ENCODE measurements at places on chromosomes 4 and X.

GRCh38 chr4:73735231-73735630, 5.1 kb upstream of the CXCL8 start:
- DNase-seq = no peak

DNA sequence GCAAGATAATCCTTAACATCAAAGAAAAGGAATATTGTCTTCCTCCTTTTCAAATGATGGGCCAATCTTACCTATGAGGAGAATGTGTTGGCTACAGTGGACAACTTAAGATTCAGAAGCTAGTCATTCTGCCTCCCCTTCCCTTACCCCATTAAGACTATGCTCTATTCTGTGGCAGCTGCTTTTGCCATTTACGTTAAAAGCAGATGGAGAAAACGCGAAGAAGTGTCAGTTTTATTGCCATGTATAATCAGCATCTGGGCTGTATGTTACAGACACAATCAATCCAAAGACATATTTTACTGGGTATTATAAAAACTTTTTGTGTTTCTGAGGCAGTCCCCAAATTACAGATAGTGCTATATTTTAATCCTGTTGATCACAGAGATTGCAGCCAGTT, 196.1 kb upstream of the PACRGL start:
- no peak for DNase-seq

- no peak for DNase-seq
These were observed 82.9 kb upstream of the PNPLA4 start for GRCh38 chrX:8010105-8010504.

- no peak for DNase-seq
These were observed 1071.2 kb upstream of the LCORL start for GRCh38 chr4:19092797-19093196.

DNA sequence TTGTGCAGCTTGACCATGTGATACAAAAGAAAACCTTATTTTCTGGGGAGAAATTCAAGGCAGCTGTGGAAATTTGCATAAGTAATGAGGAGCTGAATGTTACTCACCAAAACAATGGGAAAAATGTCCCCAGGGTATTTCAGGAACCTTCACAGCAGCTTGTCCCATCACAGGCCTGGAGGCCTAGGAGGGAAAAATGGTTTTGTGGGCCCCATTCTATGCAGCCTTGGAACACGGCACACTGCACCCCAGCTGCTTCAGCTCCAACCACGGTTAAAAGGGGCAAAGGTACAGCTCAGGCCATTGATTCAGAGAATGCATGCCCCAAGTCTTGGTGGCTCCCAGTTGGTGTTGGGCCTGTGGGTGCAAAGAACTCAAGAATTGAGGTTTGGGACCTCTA, 216.1 kb downstream of the MAGEE1 start:
- DNase-seq = no peak

GRCh38 chr4:33323393-33323792, 2603.2 kb downstream of the PCDH7 start:
- no peak for DNase-seq

DNA sequence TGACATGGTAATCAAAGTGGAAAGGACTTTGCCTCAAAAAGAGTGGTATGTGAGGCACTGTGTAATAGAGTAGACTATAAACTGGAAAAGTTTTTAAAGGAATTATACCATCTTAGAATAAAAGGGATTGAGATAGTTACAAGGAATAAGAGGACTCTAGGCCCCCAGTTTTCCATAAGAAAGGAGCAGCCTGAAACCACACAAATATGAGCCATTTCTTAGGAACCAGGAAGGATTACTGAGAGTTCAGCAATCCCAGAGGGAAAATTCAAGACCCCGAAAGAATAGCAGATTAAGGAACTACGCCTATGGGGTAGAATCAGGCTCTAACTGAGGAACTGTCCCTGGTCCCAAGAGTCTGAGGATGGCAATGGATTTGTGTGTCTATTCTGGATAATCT, 1213.3 kb downstream of the C4orf33 start:
- no peak for DNase-seq

DNA sequence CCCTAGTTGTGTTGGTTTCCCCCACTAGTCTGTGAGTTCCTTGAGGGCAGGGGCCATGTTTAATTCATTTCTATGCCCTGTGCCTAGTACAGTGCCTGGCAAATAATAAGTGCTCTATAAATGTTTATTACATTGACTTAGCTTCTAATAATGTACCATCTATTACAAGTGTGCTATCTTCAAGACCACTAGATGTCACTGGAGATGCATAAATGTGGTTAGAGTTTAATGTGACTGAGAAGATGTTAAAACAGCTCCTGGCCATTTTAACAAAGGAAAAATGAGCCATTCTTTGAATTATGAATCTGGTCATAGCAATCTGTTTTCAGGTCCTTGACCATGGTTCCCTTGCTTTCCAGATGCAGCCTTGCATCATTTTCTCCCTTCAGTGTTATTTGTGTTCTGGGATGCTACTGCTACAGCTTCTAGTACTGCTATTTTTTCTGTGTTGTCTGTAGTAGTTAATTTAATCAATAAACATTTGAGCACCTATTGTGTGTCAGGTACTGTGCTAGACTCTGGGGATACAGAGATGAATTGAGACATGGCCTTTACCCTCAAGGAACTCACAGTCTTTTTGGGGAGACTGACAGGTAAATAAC, 43.2 kb downstream of the SLC9A6 start:
- no peak for DNase-seq

GRCh38 chrX:567891-568290, 62.7 kb upstream of the SHOX start:
- no peak for DNase-seq

DNA sequence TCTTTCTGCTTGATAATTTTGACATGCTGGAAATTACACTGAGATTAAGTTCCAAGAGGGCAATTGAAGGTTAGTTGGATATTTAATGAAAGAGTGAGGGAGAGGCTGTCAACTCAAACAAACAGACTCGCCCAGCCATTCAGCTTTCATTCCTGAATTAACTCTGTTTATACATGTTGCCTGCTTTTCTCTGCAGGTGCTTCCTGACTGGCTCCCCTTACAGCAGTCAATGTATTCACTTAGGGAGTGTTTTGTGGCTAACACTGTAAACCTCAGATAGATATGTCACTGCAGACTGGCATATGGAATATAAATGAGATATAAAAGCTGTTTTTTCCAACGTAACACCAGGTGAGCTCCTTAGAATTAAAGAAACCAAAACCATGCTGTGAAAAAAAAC, 28.7 kb downstream of the TMPRSS11A start:
- no peak for DNase-seq

DNA sequence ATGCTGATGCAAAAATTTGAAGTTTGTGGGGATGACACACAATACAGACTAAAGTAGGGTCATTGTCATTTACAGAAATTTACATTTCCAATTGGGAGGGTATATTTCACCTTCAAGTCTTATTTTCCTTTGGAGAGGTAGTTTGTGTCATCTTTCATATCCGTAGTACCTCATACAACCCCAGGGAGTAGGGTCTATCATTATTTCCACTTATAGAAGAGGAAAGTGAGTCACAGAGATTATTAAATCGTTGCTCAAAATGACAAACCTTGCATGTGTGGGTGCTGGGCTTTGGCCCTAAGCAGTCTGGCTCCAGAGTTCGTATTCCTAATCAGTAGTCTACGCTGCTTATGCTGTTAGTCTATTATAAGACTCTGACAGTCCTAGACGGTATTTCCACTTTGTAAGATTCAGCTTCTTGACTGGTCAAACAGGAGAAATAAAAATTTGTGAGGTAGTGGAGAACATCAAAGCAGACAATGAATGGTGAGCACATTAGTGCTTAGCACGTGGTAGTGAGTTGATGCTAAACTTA, 516.5 kb downstream of the PCDH7 start:
- no peak for DNase-seq

GRCh38 chr4:3066836-3067400, 7.4 kb downstream of the HTT-AS start:
- no peak for DNase-seq

DNA sequence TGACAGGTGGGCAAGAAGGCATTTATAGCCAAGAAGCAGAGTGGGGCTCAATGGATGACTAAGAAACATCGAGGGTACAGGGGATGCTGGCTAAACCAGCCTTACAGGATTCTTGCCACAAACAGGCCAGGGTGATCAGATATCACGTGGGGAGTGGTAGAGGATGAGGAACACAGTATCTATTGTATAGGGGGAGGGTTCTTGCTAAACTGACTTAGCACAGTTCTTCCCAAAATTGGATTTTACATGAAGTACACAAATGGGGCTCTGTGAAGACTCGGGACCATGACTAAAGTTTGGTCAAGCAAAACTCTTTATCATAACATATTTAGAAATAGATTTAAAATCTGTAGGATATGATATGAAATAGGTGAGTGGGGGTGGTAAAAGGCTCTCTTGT, 144.0 kb upstream of the ATOH1 start:
- no peak for DNase-seq

DNA sequence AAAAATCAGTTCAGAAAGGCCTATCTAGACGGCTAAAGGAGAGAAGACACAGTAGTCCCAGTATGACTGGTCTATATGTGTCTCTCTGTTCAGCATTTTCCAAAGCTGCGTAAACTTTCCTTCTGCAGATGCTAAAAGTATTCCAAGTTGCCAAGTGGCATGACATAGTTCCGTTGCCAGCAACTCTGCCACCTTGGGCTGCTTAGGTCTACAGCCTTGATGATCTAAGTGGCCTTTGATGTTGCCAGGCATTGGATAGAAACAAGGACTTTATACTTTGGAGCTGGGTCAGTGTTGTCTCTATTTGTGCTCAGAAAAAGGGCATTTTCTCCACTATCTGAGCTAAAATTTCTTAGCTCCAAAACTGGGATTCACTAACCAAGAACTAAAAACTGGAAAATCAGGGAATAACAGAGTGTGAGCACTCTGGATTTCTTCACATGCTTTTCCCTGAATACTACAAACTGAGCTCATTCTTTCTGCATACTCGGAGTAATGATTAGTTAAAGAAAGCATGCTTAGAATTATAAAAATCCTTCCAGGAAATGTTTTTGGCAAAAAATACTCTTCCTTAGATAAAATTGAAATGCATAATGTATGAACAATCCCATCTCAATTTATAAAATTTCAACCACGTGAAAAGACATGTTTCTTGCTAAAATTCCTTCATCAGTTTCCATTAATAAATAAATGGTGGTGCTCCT, 191.4 kb downstream of the ADAMTS3 start:
- no peak for DNase-seq

DNA sequence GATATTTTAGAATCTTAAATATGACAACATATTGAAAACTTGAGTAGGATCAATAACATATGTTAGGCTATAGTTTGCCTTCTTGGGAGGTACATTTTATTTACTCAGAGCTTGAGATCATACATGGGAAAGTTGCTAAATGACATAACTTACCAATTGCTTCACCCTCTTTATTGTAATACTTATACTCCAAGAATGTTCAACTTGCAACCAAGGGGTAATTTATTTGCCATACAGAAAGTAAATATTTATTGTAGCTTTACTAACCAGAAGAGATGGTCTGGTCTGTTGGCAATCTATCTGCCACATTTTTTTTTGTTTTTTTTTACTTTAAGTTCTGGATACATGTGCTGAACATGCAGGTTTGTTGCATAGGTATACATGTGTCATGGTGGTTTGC, 426.6 kb downstream of the ARHGAP24 start:
- no peak for DNase-seq

- DNase-seq = no peak
These were observed 121.8 kb upstream of the GALNT7 start for GRCh38 chr4:173046818-173047217.

DNA sequence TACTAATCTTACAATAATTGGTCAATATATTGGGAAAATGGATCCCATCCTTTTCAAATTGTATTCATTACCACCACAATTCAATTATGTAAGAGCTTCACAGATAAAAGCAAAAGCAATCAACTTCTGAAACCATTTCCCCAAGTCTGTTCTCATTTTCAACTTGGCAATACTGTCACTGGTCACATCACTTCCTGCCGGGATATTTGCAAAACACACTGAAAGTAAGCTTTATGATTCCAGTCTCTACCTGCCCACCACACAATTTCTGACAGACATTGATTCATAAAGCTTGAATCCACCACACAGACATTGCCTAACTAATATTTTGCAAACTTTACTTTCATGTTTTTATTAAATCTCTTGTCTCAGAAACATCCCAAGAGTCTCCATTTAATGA, 53.6 kb downstream of the LIN54 start:
- no peak for DNase-seq

DNA sequence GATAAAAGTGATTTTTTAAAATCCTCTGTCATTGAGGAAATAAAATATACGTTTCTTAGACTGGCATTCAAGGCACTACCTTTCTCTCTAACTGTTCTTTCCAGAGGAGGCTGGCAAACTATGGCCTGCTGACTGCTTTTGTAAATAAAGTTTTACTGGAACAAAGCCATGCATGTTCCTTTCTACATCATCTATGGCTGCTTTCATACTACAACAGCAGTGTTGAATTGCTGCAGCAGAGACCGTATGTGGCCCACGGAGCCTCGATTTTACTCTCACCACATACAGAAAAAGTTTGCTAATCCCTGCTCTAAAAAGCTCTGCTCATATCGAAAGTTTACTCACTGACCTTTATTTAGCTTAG, 20.2 kb downstream of the SETD7 start:
- DNase-seq = no peak

GRCh38 chr4:86506591-86506990, 87.5 kb upstream of the PTPN13 start:
- DNase-seq = no peak

DNA sequence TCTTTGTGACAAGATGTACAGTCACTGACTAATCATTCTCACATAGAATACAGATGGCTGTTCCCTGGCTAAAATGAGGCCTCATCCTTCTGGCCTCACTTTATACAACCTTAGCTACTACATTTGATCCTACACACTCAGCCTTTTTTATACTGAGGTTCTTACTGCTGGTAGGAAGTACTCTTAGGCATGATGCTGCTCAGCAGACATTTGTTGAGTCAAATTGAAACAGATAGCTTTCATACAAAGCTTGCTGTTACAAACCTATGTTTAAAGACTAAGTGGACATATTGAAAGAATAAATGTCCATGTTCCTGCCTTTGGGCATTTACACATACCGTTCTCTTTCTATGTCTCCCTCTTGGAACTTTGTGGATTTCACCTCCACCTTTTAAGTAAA, 154.9 kb downstream of the NPFFR2 start:
- DNase-seq = no peak

DNA sequence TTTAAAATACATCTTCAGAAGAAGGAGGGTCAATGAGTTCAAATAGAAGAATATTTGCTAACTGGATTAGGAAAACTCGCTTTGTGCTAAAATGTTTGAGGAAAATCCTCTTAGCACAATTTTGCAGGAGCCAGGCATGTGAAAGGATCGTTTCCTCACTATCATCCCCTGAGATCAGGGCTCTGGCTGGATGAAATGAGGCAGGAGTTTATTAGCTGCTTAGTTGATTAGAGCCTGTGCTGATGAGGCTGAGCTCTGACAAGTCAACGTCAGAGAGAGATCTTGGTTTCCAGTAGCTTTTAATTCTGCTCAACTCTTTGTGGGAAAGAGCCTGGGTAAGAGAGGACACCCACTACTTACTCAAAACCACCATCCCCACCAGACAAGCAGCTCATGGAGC, 8.0 kb upstream of the DRD5 start:
- no peak for DNase-seq

- peak; percentile 79 for DNase-seq
These were observed 2.1 kb downstream of the PLCXD1 start for GRCh38 chrX:283115-283845.
